ENCODE measurements at places on chromosomes 13 and 19.

- DNase-seq: no peak
Observed at GRCh38 chr13:110367620-110368019, 60.5 kb downstream of the COL4A2 start.

GRCh38 chr19:12723641-12724426, at the start of gene TNPO2:
Gene TNPO2 (minus strand): TSS chr19:12723932. CDS start chr19:12720977, 2,955 bp downstream.
- no peak for DNase-seq

GRCh38 chr19:6801485-6802086, 29.1 kb downstream of the VAV1 start:
- DNase-seq: no peak

- DNase-seq: no peak
Observed at GRCh38 chr19:46115396-46116106, 8.9 kb downstream of the IGFL3 start.

- no peak for DNase-seq
Observed at GRCh38 chr13:102873653-102874052, 27.8 kb downstream of the ERCC5 start.

GRCh38 chr13:98915563-98915962, 62.3 kb downstream of the DOCK9 start:
- DNase-seq: no peak

GRCh38 chr19:13841086-13841961, 35.6 kb upstream of the NANOS3 start:
- no peak for DNase-seq

- no peak for DNase-seq
Observed at GRCh38 chr13:90455823-90456222, 891.7 kb upstream of the MIR17HG start.

DNA sequence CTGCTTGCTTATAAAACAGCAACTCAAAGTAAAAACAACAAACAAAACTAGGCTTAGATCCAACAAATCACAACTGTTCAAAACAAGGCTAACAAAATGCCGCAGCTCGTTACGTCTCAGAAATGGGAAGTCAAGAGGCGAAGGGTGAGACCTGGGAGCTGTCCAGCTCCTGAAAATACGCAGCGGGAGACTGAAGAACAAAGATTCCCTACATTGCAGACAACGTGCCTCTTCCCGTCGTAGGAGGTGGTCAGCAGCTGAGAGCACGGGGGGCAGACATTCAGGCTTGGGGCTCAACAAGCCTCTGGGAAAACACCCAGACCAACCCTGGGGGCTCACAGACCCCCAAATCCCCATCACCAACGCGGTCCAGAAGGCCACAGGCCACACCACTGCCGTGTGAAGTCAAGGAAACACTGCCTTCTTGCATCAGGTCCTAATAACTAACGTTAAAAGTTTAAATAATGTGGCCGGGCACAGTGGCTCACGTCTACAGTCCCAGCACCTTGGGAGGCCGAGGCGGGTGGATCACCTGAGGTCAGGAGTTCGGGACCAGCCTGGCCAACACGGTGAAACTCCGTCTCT, 13.5 kb downstream of the PLPP2 start:
- no peak for DNase-seq

DNA sequence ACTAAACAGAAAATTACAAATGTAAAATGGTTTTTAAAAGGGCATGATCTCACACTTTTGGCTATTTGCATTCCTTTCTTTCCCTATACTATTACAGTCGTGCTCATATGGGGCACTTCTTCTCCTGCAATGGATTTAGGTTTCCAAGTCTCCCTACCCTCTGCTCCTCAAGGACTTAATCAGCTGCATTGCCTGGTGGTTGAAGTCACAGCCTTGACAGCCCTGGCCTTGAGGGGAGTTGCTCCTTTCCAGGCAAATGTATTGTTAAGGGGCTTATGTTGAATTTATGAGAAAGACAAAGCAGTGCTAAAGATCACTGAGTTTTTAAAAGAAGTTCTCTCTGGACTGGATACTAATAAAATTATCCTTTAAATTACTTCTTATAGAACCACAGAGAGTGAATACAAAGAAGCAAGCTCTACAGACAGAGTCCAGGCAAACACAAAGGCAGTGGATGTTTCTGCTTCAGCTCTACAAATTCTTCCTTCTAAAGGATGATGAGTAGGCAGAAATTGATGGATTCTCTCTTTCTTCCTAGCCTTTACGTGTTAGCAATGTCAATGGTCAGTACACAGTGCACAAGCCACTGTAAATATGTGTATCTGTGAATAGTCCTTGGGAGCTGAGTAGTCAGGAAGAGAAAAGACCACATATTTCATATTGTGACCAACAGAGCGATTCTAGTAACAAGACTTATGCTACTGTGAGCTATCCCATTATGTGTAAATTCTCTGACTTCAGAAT, 390.9 kb downstream of the TBC1D4 start:
- DNase-seq: no peak

- no peak for DNase-seq
Observed at GRCh38 chr13:34545461-34545860, 396.6 kb upstream of the NBEA start.

DNA sequence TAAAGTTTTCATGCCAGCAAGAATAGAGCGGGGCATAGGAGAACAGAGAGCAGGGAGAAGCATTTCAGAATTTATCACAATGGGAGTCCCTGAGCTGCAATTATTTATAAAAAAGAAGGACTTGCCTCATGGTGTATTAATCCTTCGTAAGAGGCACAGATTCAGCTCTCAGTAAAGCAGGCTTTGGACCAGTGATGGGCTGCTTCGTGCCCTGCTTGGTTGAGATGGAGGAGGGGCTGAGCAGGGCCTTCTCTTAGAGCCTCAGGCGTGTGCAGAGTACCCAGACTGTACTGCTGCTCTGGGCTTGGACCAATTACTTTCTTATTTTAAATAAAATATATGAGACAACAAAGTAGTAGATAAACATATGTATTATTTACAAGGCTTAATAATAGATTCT, 265.7 kb upstream of the SLC10A2 start:
- no peak for DNase-seq

GRCh38 chr13:46743191-46743590, 53.8 kb downstream of the ESD start:
- DNase-seq: no peak

- no peak for DNase-seq
Observed at GRCh38 chr13:44412346-44412935, 38.8 kb downstream of the SERP2 start.

DNA sequence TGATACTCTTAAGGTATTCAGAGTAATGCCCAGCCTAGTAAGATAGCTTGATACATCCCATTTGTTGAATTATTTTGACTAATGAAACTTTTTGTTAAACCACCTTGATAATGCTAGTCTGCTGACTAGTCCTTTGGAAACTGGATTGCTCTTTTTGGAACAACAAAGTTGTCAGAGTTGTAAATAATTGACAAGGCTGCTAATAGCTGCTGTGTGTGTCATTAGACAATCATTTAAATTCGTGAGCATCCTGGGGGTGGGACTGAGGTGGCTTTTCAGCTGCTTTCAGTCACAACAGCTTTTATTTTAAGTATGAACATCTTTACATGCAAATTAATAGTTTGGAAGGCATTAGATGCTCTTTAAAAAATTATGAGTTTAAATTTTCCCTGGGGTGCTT, 153.5 kb downstream of the HS6ST3 start:
- no peak for DNase-seq

GRCh38 chr13:102597029-102597961, 509 bp downstream of the TPP2 start:
- no peak for DNase-seq

GRCh38 chr19:6032827-6033226, 54.9 kb upstream of the RANBP3 start:
- peak; percentile 54 for DNase-seq

DNA sequence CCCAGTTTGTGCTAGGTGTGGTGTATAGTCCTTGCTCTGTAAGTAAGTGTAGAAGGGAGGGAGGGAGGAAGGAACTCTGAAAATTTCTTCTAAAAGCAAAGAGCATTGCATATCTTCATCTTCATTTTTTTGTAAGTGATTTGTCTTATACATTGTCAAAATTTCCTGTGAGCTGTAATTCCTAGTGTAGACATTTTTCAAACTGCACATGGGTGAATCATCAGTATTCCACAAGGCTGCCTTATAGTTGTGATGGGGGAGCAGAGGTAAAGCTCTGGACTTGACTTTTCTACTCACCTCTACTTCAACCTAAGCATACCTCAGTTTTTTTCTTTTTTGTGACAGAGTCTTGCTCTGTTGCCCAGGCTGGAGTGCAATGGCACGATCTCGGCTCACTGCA, 86.9 kb downstream of the CDK8 start:
- DNase-seq: no peak

DNA sequence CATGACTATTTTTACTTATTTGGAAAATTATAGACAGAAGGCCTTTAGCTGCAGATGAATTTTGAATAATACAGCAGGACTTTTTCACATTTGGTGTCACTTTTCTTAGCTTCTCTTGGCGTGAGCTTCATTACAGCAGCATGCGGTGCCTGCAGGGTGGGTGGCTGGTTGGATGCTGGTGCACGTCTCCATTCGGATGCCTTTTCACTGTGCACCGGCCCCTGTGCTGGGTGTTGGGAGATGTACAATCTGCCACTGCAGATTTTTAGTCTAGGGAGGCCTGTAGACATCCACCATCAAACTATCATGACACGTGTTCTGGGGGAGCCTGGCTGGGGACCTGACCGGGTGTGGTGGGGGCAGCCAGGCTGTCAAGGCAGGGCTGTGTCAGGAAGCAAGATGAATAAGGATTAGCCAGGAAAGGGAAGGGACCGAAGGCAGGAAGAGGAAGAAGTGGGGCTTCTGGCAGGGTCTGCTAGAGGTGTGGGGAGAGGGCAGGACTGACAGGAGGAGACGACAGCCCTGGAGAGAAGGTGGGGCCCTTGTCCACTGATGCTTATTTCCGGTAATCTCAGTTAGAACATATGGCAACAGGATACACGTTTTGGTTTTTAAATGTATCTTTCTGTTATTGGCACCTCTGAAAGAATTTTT, 88.8 kb downstream of the ARHGEF7 start:
- DNase-seq: no peak

DNA sequence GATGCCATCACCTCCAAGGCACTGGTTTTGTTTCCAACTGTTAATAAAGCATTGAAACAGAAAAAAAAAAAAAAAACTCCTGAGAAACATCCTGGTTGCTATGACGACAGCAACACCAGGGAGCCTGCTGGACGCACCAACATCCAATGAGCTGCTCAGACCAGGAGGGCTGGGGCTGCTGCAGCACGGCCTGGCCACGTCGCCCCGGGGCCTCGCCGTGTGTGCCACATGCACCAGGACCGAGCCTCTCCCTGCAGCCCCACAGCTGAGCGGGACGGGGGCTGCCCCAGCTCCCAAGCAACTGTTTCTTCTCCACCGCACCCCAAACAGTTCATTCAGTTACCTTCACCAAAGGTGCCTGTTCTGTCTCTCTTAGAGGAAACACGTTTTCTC, 54.5 kb downstream of the RASA3 start:
- no peak for DNase-seq

- no peak for DNase-seq
Observed at GRCh38 chr13:36820222-36820621, 1.2 kb downstream of the RFXAP start.

GRCh38 chr19:51980116-51980736, 6.4 kb downstream of the ZNF350 start:
- DNase-seq: no peak

- no peak for DNase-seq
Observed at GRCh38 chr19:40663695-40664692, 26.5 kb downstream of the NUMBL start.

GRCh38 chr13:23243066-23243465, 62.3 kb downstream of the SGCG start:
- DNase-seq: no peak

- DNase-seq: no peak
Observed at GRCh38 chr19:38836983-38837626, 5.5 kb upstream of the ECH1 start.

DNA sequence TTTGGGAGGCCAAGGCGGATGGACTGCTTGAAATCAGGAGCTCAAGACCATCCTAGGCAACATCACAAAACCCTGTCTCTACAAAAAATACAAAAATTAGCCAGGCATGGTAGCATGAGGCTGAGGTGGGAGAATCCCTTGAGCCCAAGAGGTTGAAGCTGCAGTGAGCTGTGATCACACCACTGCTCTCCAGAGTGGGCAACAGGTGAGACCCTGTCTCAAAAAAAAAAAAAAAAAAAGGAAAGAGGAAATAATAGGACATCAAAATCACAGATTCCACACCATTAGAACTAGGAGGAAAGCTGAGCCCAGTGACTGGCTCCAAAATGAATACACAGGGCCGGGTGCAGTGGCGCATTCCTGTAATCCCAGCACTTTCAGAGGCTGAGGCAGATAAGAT, 3.2 kb upstream of the ZNF8 start:
- DNase-seq: no peak

GRCh38 chr13:110138700-110139036, 168.3 kb downstream of the COL4A1 start:
- no peak for DNase-seq

DNA sequence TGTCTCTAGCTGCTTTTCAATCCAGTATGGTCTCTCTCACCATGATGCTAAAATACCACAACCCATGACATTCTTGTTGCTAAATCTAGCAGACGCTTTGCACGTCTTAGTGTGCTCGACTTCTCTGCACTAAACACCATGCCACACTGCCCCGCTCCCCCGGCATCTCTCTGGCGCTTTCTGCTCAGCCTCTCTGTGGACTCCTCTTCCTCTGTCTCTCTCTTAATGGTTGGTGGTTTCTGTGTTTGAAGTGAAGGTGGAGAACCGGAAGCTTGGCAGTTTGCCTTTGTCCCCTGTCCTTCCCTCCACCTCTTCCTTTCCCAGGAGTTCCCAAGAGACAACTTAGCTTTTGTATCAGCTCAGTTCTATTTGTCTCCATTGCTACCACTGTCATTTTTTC, 8.8 kb downstream of the ERCC5 start:
- no peak for DNase-seq

GRCh38 chr13:40597735-40598365, 68.6 kb downstream of the FOXO1 start:
- no peak for DNase-seq

- no peak for DNase-seq
Observed at GRCh38 chr19:7614859-7615741, 14.2 kb downstream of the XAB2 start.

DNA sequence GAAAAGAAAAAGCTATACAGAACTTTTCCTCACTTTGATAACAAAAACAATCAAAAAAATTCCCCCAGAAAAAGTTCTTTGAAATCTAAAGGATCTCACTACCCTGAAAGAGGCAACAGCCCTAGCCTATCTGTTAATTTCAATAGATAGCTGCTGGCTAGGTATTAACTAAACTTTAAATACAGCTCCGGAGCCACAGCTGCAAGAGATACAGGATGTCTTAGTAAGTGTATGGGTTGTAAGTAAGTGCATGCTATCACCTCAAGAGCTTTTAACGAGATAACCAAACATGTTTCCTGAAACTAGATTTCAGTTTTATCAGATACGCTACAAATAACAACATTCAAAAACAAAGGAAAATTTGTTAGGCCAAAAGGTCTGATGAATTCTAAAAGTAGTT, 148.4 kb downstream of the KLF12 start:
- DNase-seq: no peak

- no peak for DNase-seq
Observed at GRCh38 chr19:41552558-41552957, 23.4 kb upstream of the CEACAM21 start.
